ENCODE measurements at places on chromosomes 4 and X.
A peak's percentile ranks its signal among the peaks of the same experiment; 100 is the strongest.

DNA sequence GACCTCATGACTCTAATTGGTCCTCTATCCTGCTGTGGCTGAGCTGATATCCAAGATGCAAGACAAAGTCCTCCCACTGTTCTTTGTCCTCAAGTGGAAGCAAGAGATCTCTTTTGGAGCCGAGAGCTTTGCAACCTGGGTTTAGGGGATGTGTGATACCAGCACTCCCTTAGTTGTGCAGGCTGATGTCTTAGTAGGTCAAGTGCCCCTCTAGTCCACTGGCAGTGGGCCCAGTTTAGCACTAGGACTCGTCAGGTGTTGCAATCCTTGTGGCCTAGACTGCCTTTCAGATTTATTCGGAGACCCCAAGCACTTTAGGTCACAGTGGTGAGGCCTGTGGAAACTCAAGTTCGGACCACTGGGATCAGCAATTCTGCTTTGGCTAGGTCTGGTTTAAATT is 64.0 kb downstream of the GPRASP3 start:
- DNase-seq, result no peak

- DNase-seq, result no peak
These were observed 16.0 kb upstream of the MMRN1 start for GRCh38 chr4:89878611-89879010.

DNA sequence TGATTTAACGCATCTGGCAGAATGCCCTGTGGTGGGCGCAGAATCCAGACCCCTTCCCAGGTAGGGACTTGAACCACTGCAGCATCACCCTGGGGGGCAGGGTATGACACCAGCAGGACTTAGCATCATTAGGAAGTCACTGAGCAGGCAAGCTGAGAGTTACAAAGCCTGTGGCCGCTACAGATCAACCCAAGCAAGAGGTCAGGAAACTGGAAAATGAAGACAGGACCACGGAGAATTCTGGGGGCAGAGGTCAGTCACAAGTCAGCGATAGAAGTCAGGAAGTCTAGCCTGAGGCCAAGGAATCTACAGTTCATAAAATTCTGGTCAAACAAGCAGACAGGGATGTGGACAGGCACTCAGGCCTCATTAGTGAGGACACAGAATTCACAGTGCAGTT is 108.4 kb downstream of the CHIC2 start:
- DNase-seq, result no peak

- peak; percentile 15 for DNase-seq
These were observed 26.9 kb upstream of the GJB1 start for GRCh38 chrX:71195964-71196649.

GRCh38 chr4:38034986-38035882 is 75.0 kb downstream of the PTTG2 start:
- DNase-seq, result no peak

- no peak for DNase-seq
These were observed 47.2 kb downstream of the UGT2B11 start for GRCh38 chr4:69167300-69167699.

GRCh38 chr4:38075370-38076152 is 115.4 kb downstream of the PTTG2 start:
- DNase-seq, result no peak
